Stimulated activated CD4-positive, alpha-beta T cell treated with anti-CD3 and anti-CD28 coated beads, Interleukin-12 subunit alpha, Interleukin-12 subunit beta, amount 100 ng/mL, for 4 hours (primary cell): ENCODE measurements at places on chromosomes 13 and 19.

DNA sequence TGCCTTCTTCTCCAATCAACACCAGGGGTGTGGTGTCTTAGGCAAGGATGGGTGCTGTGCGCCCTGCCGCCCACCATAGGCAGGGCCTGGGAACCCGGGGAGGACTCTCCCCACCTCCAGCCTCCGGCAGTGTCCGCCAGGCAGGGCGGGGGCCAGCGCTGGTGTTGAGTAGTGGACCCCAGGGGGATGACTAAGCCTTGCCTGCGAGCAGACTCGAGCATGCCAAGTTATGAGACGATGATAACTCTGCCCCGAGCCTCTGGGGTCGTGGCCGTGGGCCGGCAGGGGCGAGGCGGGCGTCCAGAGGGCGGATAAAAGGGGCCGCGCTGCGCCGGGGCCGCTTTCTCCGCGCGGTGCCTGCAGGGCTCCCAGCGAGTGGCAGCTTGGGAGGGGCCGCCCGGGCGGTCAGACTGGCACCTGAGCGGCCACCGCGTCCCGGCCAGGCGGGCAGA is at the start of gene MEDAG:
Gene MEDAG (plus strand): TSS at position 340 of the 452 bp plus-strand sequence. CDS start 245 bp downstream, outside the sequence.
- DNase-seq: no peak

- DNase-seq: no peak
Measured at GRCh38 chr19:50449236-50449899, 16.7 kb downstream of the MYBPC2 start.

- no peak for DNase-seq
Measured at GRCh38 chr13:64332048-64332447, 2898.1 kb downstream of the PCDH9 start.

DNA sequence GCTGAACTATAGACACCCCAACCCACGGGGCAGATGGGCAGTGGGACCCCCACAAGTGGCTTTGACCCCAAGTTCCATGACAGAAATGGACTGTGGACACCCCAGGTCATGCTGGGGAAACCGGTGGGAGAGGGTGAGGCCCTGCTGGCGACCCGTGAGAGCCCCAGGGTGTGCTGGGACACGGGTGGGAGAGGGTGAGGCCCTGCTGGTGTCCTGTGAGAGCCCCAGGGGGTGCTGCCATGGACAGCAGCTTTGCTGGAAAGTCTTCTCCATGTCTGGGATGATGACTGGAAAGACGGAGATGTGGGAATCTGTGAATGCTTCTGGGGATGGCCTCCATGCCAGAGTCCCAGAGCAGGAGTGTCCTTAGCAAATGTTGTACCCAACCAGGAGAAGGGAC is 148.4 kb downstream of the URI1 start:
- DNase-seq: no peak

DNA sequence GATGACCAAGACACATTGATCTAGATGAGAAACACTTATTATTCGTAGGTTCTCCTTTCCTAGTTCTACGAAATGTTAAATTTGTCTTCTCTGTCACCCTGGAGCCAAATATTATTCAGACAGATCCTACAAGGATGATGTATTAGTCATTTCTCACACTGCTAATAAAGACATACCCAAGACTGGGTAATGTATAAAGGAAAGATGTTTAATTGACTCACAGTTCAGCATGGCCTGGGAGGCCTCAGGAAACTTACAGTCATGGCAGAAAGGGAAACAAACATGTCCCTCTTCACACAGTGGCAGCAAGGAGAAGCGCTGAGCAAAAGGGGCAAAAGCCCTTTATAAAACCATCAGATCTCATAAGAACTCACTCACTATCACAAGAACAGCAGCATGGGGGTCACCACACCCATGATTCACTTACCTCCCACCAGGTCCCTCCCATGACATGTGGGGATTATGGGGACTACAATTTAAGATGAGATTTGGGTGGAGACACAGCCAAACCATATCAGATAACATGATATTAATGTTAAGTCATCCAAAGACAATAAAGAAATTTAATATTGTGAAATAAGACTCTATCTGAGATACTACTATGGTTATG is 1248.8 kb upstream of the SLC10A2 start:
- no peak for DNase-seq

DNA sequence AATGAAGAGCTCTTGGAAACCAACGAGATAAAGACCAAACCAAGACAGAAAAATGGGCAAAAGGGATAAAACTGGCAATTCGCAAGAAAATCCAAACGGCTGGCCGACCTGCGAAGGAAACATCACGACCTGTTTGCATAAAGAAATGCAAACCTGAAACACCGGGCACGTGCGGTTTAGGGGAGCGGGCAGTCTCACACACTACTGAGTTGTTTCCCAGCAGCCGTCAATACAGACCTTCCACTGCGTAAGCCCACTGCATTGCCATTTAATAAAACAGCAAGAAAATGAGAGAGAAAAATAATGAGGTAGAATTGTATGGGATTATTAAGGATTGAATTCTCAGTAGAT is 642 bp upstream of the PEG3 start:
- DNase-seq: no peak

DNA sequence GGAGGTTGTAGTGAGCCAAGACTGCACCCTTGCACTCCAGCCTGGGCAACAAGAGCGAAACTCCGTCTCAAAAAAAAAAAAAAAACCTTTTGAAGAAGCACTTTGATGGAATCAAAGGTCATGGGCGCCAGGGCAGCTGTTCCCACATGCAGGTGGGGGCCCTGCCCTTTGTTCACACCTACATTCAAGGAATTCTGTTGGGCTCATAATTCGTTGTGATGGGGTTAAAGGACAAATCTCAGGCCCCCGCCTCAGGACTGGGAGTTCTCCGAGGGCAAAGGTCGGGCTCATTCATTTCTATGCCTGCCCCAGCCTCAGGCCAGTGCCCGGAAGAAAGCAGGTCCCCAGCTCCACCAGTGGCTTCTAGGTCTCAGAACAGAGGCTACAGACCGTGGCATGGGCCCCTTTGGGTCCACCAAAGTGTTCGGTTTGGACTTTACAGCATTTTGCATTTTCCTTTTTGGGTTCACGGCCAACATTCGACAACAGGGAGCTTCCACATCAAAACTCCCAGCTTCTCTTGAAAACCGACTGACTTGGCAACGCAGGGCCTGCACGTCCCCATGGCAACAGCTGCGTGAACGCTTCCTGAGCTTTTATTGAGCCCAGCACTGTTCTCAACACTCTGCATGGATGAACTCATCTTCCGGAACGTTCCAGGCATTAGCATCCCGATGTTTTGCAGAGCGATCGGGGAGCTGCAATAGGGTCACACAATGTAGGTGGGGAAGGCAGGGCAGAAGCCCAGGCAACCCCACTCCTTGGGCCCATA is 10.1 kb upstream of the GTF2F1 start:
- DNase-seq: no peak

GRCh38 chr13:112718318-112718717 is 28.5 kb downstream of the ATP11A start:
- DNase-seq: no peak

DNA sequence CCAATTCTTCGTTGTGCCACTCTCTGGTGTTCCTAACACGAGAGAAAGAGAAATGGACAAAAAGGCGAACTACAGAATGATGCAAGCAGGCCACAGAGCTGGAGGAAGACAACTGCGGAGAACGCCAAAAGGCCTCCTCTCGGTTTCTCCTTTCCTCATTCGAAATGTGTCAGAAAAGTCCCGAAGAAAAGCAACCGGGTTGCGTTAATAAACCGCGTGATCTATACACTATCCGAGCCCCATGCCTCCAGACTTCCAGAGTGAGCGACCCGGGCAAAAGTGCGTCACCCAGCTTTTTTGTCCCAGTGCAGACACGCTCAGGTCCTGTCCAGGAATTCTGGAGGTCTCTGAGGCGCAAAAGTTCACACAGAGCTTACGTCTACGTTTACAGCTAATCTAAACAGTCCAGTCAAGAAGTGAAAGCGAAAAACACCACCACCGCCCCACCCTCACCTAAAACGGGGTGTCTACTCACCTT is 413 bp downstream of the N4BP2L2 start:
- peak; percentile 47 for DNase-seq

GRCh38 chr13:109744512-109745051 is 41.8 kb downstream of the IRS2 start:
- no peak for DNase-seq

GRCh38 chr13:98217597-98217996 is 40.5 kb upstream of the RNF113B start:
- DNase-seq: no peak

DNA sequence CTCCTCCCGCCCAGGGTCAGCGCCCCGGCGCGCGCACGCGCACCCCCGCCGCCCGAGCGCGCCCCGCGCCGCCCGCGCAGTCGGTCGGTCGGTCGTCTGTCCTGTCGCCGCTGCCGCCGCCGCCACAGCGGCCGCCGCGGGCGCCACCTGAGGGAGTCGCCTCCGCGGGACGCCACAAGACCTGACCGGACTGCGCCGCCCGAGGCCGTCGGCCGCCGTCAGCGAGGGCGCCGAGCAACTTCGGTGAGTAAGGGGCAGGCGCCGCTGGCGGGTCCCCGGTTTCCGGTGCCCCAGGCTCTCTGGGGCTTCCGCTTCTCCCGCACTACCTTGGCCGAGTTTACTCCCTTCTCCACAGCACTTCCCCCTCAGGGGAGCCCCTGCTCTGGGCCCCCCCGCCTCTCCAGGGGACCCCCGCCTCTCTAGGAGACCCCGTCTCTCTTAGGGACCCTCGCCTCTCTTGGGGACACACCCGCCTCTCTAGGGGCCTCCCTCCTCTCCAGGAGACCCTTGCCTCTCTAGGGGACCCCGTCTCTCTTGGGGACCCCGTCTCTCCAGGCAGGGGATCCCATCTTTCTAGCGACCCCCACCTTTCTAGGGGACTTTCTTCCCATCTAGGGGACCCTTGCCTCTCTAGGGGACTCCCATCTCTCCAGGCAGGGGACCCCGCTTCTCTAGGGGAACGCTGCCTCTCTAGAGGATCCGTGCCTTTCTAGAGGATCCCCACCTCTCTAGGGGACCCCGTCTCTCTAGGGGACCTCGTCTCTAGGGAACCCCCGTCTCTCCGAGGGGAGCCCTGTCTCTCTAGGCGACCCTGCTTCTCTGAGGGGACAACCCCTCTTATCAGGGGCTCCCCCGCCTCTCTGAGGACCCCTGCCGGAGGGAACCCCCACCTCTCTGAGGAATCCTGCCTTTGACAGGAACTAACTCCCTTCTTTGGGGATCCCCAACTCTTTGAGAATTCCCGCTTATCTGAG is 19.3 kb upstream of the GATAD2A start:
- peak; percentile 51 for DNase-seq

GRCh38 chr13:23605831-23606230 is 35.6 kb downstream of the TNFRSF19 start:
- no peak for DNase-seq

DNA sequence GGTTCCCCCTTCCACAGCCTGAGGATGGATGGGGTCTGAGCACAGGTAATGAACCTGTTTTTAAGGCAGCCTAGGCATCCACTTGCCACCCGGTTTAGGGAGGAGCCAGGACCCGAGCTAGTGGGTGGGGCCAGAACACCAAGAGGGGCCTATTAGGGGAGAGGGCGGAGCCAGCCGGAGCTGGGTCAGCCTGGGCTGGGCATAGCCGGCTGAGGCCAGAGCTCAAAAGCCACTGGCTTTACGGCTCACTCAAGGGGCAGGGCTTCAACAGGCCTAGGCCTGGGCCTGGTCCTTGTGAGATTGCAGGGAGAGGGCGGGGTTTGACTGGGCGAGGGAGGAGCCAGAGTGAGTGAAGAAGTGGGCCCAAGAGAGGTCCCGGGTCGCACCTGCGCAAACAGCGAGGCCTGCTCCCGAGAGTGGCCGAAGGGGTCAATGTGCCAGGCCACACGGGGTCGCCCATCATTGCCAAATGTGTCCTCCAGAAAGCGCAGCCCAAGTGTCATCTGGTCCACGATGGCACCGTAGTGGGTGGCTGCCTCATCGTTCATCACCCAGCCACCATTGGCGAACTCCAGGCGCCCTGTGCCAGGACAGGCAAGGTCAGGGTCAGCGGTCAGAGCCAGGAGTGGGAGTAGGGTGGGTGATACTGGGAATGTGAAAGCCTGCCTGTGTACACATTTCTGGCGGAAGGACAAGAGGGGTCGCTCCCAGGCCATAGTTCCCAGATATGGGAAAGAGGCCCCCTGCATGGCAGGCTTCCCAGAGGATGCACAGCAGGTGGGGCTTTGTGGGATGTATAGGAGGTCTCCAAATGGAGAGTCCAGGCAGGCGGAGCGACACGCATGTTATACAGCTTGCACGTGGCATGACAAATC is 1.9 kb downstream of the MAN2B1 start:
- no peak for DNase-seq

GRCh38 chr19:31560086-31561060 is 211.1 kb upstream of the TSHZ3 start:
- DNase-seq: no peak

DNA sequence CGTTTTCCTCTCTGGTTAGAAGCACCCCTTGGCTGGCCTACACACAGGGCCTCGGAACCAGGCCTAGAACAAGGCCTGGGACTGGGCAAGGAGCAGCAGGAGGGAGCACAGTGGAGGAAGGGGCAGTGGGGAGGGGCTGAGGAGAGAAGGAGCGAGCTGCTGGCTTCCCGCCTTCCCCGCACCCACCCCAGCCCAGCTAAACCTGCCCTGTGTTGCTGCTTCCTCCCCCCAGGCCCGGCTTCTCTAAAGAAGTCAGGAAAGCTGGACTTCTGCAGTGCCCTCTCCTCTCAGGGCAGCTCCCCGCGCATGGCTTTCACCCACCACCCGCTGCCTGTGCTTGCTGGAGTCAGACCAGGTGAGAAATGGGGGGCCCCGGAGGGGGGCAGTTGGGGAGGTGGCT is 24.3 kb downstream of the LYL1 start:
- DNase-seq: no peak

GRCh38 chr19:5804516-5805461 is at the start of gene NRTN:
Gene NRTN (plus strand): TSS chr19:5805067. CDS start chr19:5824166, 19,099 bp downstream.
- DNase-seq: peak; percentile 62

GRCh38 chr19:30446850-30447552 is 74.8 kb downstream of the ZNF536 start:
- no peak for DNase-seq

DNA sequence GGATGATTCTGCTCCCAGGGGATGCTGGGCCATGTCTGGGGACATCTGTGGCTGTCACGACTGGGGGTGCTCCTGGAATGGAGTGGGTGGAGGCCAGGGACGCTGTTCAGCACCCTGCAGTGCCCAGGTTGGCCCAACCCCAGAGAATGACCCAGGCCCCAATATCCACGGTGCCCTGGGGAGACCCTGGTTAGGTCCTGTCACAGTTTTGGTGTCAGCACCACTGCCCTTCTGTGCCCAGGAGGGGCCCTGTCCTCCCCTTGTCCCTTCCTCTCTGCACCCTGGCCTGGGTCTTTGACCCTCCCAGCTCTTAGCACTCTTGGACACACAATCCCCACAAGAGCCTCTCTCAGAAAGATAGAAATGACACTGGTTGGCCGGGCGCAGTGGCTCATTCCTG is 85.3 kb downstream of the GADD45B start:
- no peak for DNase-seq
